ENCODE measurements at places on chromosomes 7 and 10.
A peak's percentile ranks its signal among the peaks of the same experiment; 100 is the strongest.

DNA sequence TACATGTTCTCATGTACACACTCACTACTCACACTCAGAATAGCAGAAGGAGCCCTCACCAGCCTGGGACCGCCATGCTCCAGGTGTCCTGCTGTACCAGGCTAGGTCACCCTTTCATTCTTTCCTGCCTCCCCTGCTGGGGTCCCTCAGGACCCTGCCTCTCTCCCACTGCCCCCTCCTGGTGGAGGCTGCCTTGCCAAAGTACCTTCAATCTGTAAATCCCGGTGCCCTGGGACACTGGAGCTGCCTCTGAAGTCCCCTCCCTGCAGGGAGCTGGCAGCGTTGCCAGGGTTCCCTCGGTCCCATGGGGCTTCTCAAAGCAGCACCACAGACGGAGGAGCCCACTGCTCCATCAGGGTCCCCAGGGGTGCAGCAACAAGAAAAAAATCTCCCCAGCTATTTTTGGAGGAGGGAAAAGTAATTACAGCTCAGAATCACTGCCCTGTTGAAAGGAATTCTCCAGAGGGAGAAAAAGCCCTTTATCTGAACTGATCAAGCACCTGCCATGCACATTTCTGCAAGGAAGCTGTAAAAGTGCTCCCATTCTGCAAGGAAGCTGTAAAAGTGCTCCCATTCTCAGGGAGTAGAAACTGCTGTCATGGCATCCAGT lies 259.9 kb downstream of the PTPRN2 start:
- DNase-seq = peak; percentile 45

DNA sequence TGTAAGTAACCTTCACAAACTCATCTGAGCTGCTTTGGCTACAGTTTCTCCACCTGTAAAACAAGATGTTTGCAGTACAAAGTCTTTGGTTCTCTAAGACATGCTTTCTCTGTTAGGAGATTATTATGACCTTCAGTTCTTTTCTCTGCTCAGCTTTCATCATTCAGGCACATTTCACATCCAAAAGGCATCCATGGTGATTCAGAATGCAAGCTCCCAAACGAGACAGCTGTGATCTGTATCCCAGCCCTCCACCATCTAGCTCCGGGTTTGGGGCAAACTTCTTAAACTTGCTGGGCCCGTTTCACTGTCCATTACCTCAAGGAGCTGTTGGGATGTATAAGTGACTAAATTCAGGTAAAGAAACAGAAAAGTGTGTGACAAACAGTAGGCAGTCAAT lies 95.8 kb upstream of the COL1A2 start:
- DNase-seq = no peak

DNA sequence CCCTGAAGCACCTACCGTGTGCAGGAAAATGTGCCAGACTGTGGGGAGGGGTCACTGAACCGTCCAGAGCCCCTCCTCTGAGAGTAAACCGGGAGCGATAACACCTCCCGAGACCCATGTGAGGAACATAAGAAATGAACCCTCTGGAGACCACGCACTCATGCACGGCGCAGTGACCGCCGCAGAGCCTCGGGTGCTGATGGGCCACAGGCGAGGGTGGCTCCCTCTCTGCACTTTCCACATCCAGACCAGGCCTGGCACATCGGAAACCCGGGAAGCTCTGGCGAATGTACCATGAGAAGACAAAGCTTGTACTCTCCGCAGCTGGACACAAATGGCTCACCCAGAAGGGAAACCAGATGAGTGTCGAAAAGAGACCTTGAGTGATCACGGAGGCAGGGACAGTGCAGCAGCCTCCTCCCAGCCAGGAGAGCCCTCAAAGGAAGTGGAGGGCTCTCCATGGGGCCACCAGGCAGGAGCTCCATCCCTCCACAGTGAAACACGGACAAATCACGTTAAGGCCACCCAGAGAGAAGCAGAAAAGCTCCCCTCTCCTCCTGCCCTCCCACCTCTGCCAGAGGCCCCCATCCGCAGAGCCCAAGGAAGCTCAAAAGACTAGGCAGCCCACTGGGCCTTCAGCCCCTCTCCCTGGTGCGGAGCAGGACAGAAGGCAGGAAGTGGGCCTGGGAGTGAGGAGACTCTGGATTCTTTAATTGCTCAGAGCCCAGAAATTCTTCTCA lies 178.1 kb upstream of the PPP2R2D start:
- no peak for DNase-seq

DNA sequence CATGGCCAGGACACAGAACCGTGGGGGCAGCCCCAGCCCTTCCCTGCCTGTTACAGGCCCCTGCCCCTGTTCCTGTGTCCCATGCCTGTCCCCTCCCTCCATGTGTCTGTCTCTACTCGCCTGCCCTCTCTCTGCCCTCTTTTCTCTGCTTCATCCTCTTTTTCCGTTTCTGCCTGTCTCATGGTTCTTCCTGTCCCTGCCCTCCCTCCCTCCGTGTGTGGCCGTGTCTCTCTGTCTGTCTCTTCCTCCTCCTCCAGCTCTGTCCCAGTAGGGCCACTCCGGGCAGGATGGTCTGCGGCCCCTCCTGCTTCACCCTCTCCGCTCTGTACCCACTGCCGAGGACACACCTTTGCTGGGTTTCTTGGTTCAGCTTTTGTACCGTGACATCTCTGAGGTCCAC lies 137.4 kb downstream of the FAM53B start:
- no peak for DNase-seq

DNA sequence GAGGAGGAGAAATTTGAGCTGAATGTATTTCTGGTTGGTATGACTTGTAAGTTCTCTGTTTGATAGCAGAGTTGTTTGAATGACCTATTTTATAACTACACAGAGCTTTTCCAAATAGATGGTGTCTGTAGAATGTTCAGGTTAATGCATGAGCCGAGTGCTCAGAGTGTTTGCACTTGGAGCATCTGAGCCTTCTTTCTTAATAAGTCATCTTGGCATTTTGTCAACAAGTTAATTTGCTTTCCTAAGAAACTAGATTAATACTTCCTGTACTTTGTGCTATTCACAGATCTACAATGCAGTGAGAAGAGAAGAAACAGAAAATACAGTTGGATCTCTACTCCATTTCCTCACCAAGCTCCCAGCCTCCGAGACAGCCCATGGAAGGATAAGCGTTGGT lies 138.2 kb downstream of the PLCE1 start:
- no peak for DNase-seq

All from eye (tissue), 1 donor.